Skeletal muscle cell (primary cell): ENCODE measurements at places on chromosomes 12 and 14.

DNA sequence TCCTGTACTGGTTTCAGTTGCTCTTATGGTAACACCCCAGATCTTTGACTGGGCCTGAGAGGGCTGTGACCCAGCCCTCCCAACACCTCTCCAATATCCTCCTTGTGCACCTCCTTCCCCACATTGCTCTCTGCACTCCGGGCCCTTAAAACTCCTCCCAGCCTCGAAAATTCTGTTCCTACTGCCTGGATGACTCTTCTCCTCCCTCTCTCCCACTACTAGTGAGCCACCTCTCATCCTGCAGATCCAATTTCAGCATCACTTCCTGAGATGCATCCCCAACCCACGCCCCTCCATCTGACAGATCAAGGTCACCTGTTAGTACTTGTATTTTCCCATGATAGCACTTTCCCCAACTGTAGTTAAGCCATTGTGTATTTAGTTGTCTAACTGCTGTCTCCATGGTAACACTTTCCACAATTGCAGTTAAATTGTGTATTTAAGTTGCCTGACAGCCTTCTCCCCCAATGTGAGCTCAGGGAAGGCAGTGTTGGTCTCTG is 11.5 kb upstream of the NT5DC3 start:
- no peak for DNase-seq

DNA sequence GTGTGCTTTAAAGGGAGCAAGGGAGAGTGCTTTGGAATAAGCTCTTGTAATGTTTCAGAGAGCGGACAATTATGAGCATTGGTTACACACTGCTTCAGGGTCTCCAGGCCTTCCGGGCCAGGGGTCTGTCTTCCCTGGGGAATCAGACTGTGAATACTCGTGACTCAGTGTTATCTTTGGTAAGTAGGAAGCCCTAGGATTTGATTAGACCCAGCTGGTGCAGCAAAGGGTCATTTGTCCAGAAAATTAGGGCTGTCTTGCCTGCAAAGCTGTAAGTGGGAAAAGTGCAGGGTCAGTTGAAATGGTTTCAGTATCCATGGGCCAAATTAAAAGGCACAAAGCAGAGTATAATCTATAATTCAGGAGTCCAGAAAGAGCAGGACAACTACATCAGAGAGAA is 475.6 kb downstream of the MED13L start:
- DNase-seq, result no peak

DNA sequence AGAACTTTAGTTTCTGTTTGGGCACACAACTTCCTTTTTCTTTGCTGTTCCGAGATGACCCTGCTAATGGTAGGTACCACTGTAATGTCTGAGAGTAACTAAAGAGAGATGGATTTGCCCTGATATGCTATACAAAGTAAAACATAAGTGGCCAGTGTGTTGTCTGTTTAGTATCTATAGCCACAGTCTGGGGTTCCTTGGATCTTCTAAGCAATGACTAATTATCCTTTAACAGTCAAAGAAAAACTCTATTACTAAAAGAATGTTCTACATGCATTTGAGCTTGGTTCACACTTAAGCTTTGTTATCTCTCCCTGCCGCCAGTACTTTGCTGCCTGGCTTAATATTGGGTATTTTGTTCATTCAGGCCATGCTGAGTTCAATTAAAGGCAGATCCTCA is 1051.9 kb upstream of the FLRT2 start:
- DNase-seq, result no peak

DNA sequence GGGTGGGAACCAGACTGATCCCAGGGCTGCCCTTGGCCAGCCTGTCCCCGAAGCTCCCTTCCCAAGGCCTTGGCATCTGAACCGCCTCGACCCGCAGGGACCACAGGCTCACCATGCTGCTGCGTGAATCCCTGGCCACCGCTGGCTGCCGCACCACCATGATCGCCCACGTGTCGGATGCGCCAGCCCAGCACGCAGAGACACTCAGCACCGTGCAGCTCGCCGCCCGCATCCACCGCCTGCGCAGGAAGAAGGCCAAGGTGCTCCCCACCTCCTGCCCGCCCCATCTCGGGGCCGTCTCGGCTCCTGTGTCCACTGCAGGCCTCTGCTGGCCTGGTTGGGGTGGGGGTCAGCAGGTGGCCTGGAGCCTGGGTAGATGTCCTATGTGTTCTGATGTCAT is 35.7 kb downstream of the KIF26A start:
- DNase-seq, result no peak

- peak; percentile 85 for DNase-seq
Measured at GRCh38 chr14:58898655-58899316, 261.0 kb downstream of the DACT1 start.

DNA sequence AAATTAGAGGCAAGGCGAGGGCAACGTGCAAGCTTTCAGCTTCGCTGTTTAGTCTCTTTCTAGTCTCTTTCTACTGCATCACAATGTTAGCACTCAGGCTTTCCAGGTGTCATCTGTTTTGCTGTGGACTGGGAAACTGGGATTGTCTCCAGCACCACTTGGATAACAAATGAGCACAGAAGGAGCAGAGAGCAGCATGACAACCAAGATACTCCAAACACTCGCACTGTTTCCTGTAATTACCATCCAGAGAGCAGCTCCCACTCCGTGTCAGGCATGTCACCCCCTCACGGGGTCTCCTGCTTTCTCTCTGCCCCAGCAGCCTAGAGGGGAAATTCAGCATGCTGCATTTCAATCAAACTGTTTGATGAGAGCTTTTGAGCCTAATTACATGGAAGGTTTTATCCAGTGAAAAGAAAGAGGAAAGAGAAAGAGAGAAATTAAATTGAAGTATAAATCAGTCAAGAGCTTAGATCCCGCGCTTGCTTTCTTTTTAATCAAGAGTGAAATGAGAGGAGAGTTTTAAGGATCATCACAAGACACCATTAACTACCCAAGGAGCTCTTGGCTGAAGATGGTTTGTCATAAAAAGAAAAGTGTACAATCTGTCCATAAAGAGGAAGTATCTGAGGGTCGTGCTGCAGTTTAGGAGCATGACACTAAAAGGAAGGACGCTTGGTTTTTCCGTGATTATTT is 917.7 kb downstream of the DIO2 start:
- DNase-seq, result no peak

GRCh38 chr14:77870646-77871045 is 70.7 kb downstream of the ADCK1 start:
- no peak for DNase-seq

GRCh38 chr12:64229796-64230195 is 7.7 kb upstream of the KICS2 start:
- no peak for DNase-seq

- no peak for DNase-seq
Measured at GRCh38 chr12:131764738-131765137, 53.8 kb downstream of the SFSWAP start.

GRCh38 chr12:111578971-111579340 is 20.2 kb downstream of the ATXN2 start:
- DNase-seq, result no peak

- no peak for DNase-seq
Measured at GRCh38 chr12:111505601-111506036, 93.5 kb downstream of the ATXN2 start.

GRCh38 chr12:105912882-105913678 is 225.7 kb downstream of the NUAK1 start:
- DNase-seq, result no peak

DNA sequence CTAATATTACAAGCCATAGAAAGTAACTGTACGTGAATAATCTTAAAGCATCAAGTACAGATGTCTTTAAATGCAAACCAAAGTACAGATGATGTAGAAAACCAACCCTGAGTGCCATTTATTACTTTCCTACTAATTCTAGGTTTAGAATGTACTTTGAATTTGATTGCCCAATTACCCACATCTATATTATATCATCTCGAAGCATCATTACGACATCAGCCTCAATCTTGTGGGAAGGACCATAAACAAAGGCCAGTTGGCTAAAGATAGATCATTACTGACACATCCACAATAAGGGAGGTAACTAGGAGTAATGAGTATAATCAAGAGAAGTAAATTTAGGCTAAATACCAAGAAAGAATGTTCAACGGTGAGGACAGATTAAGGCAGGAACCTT is 478.9 kb downstream of the BCAT1 start:
- peak; percentile 10 for DNase-seq

GRCh38 chr12:92439420-92439805 is 263.4 kb upstream of the PLEKHG7 start:
- peak; percentile 81 for DNase-seq

DNA sequence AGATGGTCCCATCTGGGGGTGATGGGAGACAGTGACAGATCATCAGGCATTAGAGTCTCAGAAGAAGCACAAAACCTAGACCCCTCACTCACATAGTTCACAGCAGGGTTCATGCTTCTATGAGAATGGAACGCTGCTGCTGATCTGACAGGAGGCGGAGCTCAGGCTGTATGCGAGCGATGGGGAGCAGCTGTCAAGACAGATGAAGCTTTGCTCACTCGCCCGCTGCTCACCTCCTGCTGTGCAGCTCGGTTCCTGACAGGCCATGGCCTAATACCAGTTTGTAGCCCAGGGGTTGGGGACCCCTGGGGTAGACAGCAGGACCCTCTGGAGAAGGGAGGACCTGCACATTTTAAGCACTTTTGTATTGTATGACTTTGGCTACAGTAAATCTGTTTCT is 111.2 kb downstream of the LGMN start:
- DNase-seq, result no peak

DNA sequence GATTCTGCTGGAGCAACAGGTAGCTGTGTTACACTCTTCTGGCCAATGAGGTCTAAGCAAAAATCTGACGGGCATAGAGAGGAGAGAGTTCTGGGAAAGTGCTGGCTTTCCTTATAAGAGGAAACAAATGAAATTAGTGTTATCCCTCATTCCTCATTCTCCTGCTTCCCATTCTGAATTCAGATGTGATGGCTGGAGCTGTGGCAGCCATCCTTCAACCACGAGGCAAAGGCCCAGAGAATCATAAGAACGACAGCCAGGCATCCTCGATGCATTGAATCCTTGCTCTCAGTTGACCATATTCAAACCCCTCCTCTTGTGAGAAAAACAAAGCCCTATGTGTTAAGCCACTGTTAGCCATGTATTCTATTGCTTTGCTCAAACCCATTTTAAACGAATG is 27.5 kb upstream of the RIMBP2 start:
- DNase-seq, result no peak

DNA sequence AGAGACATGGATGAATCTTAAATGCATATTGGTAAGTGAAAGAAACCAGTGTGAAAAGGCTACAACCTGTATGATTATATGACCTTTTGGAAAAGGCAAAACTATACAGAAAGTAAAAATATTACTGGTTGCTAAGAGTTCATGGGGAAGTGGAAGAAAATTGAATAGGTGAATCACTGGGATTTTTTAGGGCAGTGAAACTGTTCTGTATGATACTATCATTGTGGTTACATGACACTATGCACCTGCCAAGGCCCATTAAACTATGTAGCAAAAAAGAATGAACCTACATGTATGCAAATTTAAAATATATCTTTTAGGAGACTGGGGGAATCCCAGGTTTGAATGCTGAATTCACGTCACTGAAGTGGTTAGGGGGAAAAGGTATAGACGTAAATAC is 12.6 kb upstream of the OR8S1 start:
- DNase-seq, result no peak

DNA sequence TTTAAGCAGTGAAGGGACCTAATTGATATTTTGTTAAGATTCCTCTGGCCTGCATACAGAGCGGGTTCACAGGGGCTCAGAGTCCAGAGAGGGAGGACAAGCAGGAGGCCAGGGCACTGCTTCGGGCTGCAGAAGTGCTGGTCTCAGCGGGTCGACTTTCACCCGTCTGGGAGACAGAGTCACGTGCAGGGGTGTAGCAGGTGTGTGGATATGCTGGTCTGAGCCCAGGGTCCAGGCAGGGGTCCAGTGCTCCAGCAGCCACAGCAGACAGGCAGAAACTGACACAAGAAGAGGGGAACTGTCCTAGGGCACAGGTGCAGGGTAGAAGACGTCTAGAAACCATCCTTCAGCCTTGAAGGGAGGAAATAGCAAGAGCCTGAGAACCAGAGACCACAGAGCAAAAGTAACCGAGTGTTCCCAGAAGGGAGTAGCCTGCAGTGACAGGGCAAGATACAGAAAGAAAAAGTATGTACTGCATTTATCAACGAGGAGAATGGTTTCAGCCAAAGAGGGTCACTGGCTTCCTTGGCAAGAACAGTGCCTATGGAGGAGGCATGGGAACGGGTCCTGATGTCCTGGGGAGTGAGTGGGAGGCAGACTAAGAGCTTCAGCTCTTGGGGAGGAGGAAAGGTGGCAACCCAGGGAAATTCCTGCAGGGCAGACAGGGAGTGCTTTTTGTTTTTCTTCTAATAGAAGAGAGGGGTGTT is 28.7 kb downstream of the FBXO21 start:
- no peak for DNase-seq

DNA sequence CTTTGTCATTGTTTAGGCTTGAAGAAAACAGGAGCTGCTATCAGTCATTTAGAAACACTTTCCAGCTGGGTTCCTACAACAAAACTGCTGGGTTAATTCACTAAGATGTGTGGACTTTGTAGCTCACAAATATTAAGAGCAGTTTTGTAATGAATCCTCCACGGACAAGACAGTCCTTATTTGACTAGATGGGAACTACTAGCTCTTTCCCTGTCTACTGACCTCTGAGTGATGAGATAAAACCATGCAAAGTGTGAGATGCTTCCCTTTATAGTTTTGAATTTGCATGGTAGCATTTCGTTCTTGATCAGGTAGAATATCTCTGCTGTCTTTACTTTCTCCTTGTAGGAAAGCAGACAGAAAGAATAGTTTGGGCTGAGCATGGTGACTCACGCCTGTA is 72.9 kb upstream of the STXBP6 start:
- DNase-seq, result no peak
